ENCODE measurements at places on chromosomes 3 and 15.

- DNase-seq = no peak
Observed at GRCh38 chr3:58307639-58308215, 1.4 kb downstream of the HTD2 start.

DNA sequence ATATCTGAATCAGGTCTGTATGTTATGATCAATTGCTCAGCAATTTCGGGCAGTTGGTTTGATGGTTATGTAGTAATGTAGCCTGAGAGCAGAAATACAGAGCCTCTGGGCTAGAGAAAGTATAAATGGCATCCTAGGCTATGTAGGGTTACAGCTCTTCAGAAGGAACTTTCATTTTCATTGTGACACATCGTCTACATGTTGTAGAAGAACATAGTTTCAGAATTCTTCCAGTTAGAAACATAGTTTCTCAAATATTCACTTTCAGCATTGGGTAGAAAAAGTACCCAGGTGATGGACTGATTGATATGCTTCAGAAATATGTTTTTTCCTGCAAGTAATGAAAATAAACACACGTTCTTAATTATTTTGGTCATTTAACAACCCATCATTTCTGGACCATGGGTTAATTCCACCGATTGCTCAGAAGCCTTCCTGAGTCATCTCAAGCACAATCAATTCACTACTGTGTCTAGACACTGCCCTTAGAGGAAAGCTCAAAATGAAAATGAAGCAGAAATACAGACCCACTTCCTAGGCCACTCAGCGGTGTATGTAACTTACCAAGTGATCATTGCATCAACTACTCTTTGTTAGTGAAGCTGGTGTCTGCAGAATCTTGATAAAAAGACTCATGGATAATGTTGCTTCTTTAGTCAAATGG, 88.8 kb upstream of the TSEN2 start:
- no peak for DNase-seq

DNA sequence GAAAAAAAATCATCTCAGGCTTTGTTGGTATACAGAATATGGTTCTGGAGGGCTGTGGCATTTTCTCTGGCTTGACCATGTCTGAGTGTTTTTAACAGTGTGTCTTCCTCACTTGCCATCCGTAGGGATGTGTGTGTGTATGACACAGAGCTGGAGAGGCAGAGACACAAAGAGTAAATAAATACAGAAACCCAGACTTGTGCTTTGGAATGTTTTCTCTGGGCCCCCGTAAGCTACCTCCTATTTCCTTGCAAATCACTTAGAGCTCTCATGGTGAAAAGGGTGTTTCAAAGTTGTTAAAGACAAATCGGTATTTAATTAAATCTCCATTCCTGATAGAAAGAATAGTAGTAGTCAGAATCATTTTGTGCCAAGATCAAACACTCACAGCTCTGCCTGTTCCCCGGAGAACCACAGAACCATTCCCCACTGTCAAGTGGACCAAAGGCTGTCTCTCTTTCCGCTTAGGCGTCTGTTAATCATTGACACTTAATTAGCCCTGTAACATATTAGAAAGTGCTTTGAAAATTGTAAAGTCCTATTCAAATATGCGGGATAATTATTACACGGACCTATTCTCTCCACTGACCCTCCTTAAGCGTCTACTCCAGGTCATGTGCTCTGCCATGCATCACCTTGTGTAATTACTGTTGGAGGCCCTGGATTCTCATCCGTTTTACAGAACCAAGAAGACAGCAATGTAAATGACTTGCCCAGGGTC, 313.6 kb upstream of the TLE3 start:
- DNase-seq = no peak

GRCh38 chr3:120410541-120410940, 40.3 kb downstream of the FSTL1 start:
- no peak for DNase-seq

DNA sequence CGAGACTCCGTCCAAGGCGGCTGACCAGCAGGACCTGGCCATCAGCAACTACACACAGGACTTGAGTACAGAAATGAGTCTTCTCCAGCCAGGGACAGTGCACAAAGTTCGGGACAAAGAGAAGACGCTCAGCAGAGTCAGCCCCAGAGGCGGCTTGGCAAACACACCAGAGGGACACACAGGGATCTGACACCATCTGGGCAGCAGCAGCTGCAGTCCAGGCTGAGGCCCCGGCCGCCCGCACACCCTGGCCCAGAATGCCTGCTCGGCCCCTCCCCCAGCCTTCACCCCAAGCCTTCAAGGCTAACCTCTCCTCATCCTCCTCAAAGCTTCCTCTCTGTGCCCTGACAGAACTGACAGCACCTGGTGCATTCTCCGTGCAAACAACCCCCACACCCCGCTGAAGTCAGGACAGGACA, 61.1 kb downstream of the XXYLT1 start:
- no peak for DNase-seq

DNA sequence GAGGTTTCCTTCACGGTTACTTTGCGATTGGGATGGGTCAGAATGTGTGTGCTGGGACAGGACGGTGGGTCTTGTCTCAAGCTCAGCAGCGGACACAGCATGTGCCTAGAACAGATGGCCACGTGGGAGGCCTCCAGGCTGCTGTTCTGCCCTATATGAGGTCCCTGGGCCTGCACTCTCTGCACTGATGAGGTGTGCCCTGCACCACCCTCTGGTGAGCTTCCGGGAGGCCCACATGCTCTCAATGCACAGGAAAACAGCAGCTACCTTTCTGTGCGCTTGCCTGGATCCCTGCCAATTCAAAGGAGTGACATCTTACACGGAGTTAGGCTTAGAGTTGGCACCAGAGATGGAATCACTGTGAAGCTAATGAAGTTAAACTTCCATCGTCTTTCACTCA, 59.8 kb downstream of the BOC start:
- DNase-seq = no peak

Measured in cerebellar nuclear complex (tissue), 1 donor.